Tibial nerve (tissue), 4 donors: ENCODE measurements at places on chromosomes 1 and 21.

DNA sequence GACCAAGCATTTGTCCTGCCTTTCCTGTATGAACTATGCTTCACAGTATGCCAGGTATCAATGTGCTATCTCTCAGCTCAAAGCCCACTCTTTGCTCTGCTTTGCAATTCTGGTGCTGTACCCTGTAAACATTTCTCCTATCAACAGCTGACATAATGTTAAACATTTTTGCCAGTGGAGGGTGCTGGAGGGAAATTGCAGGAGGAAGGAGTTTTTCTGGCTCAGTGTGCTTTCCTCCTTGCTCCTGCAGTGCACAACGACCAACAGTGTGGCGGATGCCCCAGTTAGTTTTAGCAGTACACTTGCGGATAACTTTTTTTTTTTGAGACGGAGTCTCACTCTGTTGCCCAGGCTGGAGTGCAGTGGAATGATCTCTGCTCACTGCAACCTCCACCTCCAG, 67.1 kb upstream of the PTGFRN start:
- DNase-seq = no peak

DNA sequence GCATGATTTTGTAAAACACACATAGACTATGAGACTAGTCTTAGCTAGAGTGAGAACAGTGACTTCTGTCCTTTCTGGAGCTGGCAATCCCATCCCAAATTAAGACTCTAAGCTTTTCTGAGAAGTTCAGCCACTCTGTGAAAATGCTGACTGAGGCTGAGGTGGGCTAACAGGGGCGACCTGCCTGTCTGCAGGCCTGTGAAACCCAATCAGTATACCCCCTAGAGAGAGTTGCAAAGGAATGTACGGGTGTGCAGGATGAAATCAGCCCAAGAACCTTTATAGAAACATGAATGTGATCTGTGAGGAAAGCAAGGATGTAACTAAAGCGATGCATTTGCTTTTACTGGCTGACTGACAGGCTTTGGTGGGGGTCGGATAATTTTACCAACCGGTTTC, 16.0 kb upstream of the TBX15 start:
- no peak for DNase-seq

- peak; percentile 87 for DNase-seq
These were observed 38.8 kb downstream of the HLCS start for GRCh38 chr21:36927719-36928117.

DNA sequence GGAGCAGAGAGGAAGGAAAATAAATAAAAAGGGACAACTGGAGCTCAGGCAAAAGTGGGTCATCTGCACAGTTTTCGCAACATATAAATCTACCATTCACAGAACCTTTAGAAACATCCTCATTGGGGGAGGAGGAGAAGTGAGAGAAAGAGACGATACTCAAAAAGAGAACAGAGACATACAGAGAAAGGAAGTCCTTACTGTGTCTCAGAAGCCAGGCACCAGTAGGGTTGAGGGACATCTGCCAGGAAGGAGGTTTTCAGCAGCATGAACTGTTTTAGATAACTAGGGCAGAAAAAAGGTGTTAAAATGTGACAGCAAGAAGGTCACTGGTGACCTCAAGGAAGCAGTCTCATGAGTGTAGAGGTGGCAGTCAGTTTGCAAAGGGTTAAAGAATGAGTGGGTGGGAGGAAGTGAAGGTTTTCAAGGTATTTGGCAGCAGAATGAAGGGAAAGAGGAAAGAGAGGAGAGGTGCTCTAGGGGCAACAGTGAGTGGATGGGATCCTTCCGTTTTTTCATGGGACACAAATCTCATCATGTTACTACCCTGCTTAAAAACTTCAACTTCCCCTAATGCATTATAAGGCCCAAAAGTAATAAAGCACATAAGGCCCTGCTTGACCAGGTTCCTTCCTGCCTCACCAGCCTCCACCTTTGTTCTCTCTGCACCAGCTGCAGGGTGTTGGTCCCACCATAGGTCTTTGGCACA, 9.5 kb downstream of the JAK1 start:
- no peak for DNase-seq

GRCh38 chr1:230365723-230366307, 60.3 kb downstream of the PGBD5 start:
- no peak for DNase-seq

GRCh38 chr1:84889437-84889836, 3.6 kb downstream of the LPAR3 start:
- DNase-seq = no peak

- no peak for DNase-seq
These were observed 400.7 kb upstream of the DAB1 start for GRCh38 chr1:57824535-57824934.

GRCh38 chr1:44485934-44486460, 80.9 kb downstream of the RNF220 start:
- DNase-seq = no peak

DNA sequence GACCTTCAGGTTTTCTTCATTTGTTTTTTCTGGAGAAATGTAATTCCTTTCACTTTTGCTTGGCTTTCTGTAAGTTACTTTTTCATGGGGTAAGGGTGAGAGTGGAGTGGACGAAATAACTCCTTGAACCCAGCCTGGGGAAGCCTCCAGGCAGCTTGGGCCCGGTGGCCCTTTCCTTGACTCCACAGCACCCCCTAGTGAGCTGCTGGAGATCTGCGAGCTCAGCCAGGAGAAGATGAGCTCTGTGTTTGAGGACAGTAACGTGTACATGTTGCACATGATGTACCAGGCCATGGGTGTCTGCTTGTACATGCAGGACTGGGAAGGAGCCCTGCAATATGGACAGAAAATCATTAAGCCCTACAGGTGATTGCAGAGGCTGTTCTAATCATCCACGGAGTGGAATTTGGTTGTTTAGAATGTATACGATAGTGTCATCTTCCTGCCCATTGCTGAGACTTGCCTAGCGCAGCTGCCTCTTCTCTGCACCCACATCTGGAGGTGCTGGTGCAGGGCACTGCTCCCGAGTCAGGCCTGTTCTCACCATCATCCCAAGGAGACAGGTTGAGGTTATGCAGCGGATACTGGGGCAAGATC, 51.0 kb downstream of the SMYD2 start:
- DNase-seq = peak; percentile 30

DNA sequence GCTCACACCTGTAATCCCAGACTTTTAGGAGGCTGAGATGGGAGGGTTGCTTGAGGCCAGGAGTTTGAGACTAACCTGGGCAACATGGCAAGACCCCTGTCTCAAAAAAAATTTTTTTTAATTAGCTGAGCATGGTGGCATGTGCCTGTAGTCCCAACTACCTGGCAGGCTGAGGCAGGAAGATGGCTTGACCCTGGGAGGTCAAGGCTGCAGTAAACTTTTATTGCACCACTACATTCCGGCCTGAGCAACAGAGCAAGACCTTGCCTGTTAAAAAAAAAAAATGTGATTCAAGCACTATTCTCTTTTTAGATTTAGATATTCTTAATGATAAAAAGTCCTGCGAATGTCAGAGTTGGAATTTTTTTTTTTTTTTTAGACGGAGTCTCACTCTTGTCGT, 102.5 kb upstream of the L1TD1 start:
- DNase-seq = no peak

GRCh38 chr1:113223546-113223945, 150.5 kb downstream of the LRIG2 start:
- DNase-seq = peak; percentile 21

DNA sequence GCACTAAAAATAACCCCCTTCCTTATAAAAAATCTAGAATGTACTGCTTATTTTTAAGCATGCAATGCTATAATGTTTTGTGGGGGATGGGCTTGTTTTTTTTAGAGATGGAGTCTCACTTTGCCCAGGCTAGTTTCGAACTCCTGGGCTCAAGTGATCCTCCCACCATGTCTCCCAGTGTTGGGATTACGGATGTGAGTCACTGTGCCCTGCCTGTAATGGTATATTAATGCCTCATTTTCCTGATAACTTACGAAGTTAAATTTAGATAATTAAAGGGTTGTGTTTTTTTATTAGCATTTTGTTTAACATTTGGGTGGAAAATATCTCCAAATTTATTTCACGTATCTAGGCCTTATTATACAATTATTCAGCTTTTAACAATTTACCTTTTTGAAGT, 6.5 kb downstream of the RNF11 start:
- DNase-seq = no peak

GRCh38 chr1:60832367-60832766, 250.0 kb upstream of the NFIA start:
- DNase-seq = no peak

GRCh38 chr1:15621975-15622374, 4.7 kb downstream of the DDI2 start:
- no peak for DNase-seq

- DNase-seq = no peak
These were observed 49.4 kb downstream of the NGF start for GRCh38 chr1:115288591-115289198.

GRCh38 chr1:59520827-59521418, 224.0 kb downstream of the FGGY start:
- DNase-seq = no peak

GRCh38 chr1:8214501-8215173, 103.3 kb upstream of the SLC45A1 start:
- no peak for DNase-seq

DNA sequence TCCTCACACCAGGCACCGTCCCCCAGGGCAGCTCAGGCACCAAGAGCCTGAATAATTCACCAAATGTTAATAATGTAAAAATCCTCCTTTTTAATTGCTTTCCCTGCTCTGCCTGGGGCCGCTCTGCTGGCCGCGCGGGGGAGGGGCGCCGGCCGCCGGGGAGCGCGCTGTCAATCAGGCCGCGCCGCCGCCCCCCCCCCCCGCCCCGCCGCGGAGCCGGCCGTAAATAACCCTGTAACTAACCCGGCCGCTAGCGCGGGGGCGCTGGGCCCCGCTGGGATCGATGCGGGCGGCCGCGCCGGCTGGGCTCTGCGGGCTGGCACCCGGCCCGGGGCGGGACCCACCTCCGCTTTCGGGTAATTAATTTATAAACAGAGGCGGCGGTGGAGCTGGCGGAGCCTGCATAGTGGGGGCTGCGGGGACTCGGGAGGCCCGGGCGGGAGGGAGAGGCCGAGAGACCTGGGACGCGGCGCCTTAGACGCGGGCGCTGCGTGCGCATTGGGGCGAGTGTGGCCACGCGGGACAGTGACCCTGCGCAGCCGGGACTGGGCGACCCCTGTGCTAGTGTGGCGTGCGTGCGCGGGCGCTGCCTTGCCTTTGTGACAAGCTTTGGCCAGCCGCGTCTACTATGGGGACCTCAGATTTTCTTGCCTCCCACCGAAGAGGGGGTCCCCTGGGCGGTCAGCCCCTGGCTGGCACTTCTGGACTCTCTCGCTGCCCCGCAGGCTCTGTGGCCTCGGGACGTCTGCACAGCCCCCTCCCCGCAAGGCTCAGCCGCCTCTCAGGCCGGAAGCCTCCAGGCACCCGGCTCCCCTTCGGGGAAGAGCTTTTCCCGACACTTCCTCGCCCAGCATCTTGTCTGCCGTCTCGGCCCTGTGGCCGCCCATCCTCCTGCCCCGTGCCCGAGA, 16.6 kb downstream of the SAMD11 start:
- DNase-seq = no peak

DNA sequence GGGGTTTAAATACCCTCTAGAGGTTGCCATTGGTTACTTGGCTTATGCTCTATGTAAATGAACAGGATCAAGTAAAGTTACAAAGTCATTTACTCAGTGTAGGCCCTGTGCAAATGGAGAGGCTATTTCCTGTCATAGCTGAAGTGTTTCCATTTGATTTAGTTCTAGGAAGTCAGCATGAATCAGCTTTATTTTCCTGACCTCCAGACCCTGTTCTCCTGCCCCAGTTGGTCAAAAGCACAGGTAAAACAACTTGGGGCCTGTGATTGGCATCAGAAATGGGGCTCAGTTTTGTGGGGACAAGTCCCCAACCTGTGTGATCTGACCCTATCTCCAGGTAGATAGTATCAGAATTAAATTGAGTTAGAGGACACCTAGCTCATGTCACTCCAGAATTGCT, 239.9 kb downstream of the HHAT start:
- DNase-seq = no peak

GRCh38 chr1:37616330-37616729, 18.4 kb downstream of the RSPO1 start:
- no peak for DNase-seq

DNA sequence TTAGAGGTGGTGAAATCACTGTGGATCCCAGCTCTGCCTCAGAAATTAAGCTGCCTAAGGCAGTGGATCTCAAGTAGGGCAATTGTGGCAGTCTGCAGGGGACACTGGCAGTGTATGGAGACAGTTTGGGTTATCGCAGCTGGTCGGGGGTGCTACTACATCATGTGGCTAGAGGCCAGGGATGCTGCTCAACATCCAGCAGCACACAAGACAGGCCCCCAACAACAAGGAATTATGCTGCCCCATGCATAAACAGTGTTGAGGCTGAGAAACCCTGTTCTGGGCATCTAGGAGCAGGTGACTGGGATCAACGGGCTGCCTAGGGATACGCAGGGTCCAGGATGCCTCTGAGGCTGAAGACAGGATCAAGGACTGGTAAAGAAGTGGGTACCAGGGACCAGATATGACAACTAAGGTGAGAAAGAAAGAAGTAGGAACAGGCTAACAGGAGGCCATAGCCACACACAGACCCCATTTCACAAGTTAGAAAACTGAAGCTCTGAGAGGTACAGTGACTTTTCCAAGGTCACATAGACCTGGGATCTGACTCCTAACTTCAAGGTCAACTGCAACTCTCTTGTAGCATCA, 8.7 kb downstream of the BATF3 start:
- DNase-seq = no peak

DNA sequence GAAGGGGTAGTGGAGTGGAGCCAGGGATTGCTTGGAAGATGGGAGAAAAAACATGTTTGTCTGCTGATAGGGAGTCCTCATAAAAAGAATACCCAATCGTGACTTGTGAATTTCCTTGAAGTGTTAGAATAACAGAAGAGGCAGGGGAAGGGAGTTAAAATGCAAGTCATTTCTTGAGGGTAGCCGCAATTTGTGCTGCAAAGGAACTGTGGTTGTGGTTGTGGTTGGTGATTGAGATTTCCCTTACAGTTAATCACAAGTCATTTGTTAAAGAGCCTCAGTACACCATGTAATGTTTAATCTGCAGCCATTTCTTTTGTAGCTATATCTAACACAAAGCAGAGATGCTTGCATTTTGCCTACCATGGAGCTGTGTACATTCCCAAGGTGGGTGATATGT, 38.5 kb upstream of the EGLN1 start:
- no peak for DNase-seq

GRCh38 chr1:27122652-27123051, 32.3 kb downstream of the SLC9A1 start:
- no peak for DNase-seq

GRCh38 chr21:14952916-14953315, 111.9 kb downstream of the NRIP1 start:
- DNase-seq = no peak

DNA sequence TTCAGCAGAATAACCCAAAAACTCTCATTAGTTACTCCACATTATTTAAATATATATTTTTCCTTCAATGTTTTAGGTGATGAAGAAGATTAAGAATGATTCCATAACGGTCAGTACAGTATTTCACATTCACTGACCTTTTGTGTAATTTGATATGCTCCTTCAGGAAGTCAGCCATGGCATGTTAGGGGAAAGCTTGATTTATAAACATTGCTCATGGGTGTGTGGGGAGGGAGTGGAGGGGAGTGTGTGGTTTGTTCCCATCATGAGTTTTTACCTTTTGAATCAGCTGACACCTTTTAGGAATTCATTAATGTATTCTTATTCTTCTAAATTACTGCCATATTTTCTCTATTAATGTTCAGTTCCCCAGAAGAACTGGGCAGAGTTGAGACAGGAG, 240.2 kb downstream of the ATG4C start:
- DNase-seq = no peak
